ENCODE measurements at places on chromosomes 1 and 21.

GRCh38 chr21:45957981-45958600, 23.5 kb upstream of the COL6A1 start:
- no peak for DNase-seq

- DNase-seq, result no peak
Observed at GRCh38 chr1:48018799-48019198, 21.6 kb upstream of the TRABD2B start.

DNA sequence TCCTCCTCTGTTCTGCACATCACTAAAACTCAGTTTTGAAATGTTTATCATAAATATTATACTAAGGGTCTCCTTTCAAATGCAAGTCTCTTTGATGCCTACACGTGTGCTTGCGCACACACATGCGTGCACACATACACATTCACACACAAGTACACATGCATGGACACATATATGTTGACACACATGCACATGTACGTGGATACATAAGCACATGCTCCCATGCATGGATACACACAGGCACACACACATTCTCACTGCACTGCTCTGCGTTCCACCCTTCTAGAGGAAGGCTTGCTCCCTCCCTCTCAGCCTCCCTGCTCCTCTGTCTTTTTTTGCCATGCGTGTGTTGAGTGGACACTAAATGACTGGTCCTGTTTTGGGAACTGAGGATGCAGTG, 162.7 kb downstream of the PCP4 start:
- no peak for DNase-seq

DNA sequence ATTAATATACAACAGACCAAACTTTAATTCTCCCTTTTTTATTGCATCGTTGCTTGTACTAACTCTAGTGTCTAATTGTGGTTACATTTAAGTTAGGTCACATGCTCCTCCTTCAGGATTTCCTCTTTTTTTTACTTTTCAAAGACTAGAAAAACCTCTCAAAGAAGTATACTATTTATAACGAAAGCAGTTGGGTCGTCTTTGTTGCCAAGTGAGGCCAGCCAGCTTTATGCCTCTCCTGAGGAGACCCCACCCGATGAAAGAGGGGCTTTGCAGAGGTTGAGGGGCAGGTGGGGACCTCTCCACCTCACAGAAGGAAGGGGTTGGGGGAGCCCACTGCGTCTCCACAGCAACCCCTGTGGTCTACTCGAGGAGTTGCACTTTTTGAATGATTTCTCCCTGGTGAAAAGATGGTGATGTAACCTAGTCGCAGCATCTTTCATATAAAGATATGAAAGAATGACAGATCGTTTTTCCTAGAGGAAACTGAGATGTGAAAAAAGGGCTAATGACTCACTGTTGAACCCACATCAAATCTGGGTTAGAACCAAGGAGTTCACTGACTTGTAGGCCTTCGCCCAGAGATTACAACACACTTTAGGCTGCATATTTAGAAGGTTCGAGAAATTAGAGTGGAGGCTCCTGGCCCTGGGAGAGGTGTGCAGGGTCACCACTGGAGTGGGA, 6.4 kb downstream of the TGFB2 start:
- DNase-seq, result no peak
